MCF 10A (cell line): ENCODE measurements at places on chromosomes 2 and 18. TPM values are rescaled to one million over a fixed set of nuclear protein-coding genes. Genes with fewer than 3 reads are reported as not detected.

GRCh38 chr2:74457549-74458131, 598 bp upstream of the WBP1 start:
- peak; percentile 58 for DNase-seq

Gene ACKR3
- 0.29 and 0.61 TPM in 2 replicates for total RNA-seq

Gene SP140L
- 20.3 and 33.2 TPM in 2 replicates for total RNA-seq

Gene LAMA3
- 269 and 371 TPM in 2 replicates for total RNA-seq

DNA sequence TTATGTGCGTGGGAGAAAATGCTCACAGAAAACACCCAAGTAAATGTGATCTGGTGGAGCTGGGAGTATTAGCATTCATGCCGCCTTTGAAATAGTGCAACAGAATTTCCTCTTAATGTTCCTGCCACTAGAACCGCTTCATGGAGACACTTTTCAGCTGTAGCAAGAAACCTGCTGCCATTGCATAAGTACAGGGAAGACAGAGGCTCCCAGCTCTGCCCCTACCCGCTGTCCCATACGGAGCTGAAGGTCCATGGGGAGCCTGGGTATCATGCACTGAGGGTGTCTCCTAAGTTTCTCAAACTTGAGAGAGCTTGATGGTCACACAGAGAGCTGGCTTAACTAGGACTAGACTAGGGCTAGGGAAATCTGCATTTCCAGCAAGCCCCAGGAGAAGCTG, 49.6 kb downstream of the CRIM1 start:
- DNase-seq: no peak

Gene ALPP
- 0.35 and 0.64 TPM in 2 replicates for total RNA-seq

GRCh38 chr2:229256376-229256775, 14.7 kb downstream of the PID1 start:
- no peak for DNase-seq

Gene AKAIN1
- not detected in 2 replicates for total RNA-seq

Gene KIAA2012
- not detected in 2 replicates for total RNA-seq

Gene MAL
- total RNA-seq: not detected in 2 replicates

DNA sequence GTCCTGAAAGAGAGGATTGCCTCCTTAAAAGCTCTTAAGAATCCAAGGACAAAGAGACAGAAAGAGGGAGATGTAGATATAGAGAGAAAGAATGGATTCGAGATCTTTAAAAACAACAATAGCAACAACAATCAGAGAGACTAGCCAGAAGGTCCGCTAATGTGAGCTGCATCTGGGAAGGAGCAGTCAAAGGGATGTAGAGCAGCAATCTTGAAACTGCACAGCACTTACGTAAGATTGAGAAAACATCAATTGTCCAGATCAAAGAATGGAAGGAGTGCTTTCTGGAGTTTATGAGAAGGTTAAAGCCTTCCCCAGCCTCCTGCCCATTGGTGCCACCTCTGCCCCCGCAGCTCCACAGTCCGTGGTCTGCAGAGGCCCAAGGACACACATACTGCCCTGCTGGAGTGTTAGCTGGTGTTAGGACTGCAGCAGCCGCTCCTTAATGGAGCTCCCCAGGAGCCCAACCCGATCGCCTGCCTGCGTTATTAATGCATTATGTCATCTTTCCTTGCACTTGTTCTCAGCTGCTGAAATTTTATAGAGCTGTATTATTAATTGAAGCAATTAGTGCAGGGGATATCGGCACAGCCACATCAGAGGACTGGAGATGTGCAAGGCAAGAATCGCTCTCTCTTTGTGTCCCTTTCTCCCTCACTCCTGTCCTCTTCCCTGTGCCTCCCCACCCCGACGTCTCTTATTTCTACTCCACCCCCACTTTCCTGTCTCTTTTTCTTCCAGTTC, 94.2 kb upstream of the STPG4 start:
- no peak for DNase-seq

Gene MATN3
- total RNA-seq: 0.83 and 0.98 TPM in 2 replicates

Gene MDH1B
- 0.66 and 0.77 TPM in 2 replicates for total RNA-seq

- DNase-seq: no peak
Measured at GRCh38 chr18:37673671-37674070, 108.1 kb upstream of the CELF4 start.

DNA sequence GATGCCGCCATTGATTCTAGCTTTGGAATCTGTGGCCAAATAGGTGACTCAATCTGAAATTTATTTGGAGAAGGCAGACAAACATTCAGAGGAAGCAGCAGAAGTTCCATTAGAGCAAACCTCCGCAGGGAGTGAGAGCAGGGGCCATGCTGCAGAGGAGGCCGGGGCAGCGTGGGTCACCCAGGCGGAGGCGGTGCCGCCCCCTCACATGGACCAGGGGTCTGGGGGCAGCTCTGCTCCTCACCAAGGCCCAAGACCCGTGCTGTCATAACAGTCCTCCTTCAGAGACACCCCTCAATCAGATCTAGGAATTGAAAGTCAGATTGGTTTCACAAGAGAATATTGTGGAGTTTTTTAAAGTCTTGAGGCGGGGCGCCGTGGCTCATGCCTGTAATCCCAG, 92.4 kb downstream of the GBX2 start:
- DNase-seq: no peak

Gene NT5DC4
- total RNA-seq: not detected in 2 replicates

Gene THSD7B
- not detected in 2 replicates for total RNA-seq

- DNase-seq: no peak
Measured at GRCh38 chr2:29245742-29246382, 130.6 kb downstream of the CLIP4 start.

DNA sequence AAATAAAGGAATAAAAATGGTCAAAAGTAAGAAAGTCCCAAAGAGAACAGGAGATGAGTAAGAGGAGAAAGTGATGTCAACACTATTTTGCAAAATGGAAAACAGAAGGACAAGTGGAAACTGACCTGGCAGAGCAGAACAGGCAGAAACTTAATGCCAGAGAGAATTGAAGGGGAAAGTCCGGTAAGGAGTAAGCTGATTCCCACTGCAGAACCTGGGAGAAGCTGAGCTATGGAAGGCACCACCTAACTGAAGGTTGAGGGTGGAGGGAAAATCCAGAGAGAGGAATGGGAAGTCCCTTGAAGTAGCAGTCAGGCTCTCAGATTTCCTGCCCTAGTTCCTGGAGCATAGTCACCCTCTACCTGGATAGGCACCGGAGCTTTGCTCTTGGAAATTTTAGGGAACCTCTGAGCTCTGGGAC, 59.8 kb downstream of the MOGAT1 start:
- no peak for DNase-seq

DNA sequence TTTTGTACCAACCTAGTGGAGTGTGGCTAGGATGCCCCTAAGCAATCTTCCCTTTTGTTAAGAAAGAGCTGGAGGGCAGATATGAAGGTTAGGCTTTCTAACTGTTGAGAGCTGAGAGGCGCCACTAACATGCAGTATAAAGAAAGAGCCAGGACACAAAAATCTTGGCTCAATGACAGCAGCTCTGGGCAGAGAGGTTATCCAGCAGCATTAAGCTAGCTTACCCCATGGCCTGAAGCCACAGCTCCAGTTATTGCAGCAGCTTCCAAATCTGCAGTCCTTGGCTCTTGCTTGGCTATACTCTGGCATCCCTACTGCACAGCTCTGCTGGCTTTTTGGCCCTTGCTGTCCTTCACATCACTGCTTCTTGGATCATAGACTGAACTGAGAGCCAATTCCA, 213.4 kb downstream of the GPD2 start:
- peak; percentile 30 for DNase-seq

- DNase-seq: peak; percentile 62
Measured at GRCh38 chr2:158619496-158619895, 162.7 kb downstream of the PKP4 start.

DNA sequence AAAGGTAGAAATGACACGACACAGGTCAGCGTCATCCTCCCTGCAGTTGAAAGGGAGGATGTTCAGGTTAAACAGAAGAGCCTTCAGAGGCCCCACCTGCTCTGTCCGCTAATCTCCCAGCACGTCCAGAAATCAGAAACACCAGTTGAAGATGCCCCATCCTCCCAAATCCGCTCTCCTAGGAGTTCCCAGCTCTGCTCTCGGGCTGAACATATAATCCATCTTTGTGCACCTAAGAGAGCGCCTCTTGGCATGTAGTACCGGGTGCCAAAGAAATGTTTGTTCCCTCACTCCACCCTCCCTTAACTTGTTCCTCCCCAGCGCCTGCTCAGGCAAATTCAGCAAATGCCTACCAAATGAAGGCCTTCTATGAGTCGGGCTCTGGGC, 145.2 kb upstream of the SMAD2 start:
- DNase-seq: no peak

Gene ERBB4
- total RNA-seq: not detected in 2 replicates

DNA sequence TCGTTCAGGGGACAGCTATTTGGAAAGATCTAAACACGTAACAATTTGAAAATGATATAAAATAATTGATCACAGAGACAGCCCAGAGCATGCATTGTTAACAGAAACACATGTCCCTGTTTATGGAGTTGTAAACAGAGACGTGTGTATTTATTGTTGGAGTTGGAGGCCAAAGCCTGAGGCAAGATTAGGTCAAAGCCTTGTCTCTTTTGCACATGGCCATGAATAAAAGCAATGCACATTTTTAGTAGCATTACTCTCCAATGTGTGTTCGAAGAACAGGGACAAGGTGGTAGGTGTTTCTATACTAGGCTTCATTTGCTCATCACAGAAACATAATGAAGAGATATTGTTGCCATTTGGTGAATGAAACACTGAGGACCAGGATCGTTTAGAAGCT, 841.5 kb upstream of the FANCL start:
- no peak for DNase-seq

Gene NPPC
- not detected in 2 replicates for total RNA-seq

Gene RBM44
- total RNA-seq: 0.15 and 0.23 TPM in 2 replicates

- no peak for DNase-seq
Measured at GRCh38 chr2:240422658-240423329, 12.7 kb upstream of the GPC1 start.

- no peak for DNase-seq
Measured at GRCh38 chr2:68771211-68771751, 36.7 kb downstream of the ARHGAP25 start.
